Activated CD4-positive, alpha-beta T cell treated with anti-CD3 and anti-CD28 coated beads, Interleukin-2, amount 50 U/mL, for 48 hours (primary cell): ENCODE measurements at places on chromosomes 6 and 20.
A peak's percentile ranks its signal among the peaks of the same experiment; 100 is the strongest.

DNA sequence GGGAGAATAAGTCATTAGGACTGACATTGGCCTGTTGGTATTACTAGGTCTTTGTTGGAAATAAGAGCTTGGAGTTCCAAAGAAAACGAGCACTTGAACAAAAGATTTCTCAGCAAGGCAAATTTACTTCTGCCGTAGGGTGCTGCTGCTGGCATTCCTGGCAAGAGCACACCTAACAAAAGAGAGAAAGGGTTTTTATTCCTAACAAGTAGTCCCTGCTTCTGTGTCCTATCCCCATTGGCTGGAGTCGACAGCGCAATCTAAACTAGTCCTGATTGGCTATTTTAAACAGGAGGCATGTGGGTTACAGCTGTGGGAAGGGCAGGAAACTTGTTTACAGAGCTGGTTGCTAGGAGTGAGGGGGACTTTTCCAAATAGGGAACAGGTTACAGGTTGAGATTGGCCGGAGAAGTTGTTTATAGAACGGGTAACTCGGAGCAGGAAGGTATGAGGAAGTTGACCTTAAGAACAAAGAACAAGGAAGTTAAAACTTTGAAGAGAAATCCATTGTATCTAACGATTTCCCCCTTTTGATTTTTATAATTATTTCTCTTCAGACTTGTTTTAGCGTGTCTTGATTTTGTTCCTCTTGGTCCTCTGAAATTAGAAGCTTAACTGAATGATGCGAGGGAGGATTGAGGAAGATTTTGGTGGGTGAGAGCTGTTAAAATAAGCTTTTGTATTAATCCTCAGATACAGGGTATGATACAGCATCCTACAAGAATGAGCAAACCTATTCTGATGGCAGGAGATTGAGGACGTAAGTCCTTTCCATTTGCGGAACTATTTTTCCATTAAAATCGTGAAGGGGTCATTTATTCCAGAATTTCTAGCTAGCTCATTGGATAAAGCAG is 3.4 kb upstream of the ZNFX1 start:
- peak; percentile 39 for DNase-seq

DNA sequence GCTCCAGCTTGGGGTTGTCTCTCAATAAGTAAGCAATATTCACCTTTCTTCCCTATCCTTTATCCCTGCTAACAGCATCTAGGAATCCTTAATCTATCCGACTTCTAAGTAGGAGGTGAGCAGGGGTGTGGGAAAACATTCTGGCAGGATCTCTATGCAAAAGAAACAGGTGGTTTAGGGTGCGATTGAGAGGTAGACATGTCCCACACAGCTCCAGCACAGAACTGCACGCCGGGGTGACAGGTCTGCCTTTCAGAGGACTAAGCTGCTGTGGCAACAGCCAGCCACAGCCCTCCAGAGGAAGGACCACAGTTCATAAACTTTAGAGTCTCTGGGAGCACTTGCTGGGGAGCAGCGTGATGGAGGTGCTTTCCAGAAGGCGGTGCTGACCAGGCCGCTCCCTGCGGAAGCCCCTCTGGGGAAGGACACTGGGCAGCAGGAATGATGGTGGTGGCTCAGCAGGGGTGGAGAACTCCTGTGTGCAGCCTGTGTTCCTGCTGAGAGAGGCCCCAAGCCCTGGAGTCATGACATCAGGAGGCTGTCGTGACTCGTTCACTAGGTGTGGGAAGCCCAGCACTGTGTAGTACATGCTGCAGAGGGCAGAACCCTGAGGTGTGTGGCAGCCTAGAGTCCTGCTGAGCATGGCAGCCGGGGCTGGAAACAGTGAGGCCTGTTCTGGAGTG is 509.6 kb downstream of the PRKN start:
- no peak for DNase-seq

DNA sequence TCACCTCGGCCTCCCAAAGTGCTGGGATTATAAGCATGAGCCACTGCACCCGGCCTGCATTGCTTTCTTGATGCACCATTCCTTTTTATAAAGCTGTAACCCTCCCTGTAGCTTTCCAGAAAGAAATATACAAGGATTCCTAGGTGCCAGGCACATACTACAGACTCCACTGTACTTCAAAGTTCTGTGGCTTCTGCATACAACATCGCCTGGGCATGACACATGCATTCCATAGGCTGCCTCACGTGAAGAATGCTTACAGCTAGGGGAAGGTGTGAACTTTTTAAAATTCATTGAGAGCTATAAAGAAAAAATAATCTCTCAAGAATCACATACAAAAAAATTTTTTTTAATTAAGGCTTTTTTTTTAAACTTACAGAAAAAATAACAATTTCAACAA is 50.2 kb downstream of the TRAM2 start:
- no peak for DNase-seq

DNA sequence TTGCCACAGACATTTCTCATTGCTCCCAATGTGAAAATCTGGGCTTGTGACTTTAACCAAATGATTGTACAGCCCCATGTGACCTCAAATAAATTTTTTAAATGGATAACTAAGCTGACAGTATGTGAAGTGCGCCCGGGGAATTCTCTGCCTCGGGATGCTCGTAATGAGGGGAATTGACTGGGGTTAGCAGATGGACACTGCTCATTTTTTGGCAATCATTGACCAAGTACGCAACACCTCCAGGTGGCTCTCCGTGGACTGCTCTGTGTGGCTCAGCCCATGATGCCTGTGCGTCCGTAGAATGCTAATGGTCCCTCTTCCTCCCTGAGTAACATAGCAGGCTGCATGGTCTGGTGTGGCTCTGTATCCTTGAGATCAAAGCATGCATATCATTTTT is 42.4 kb downstream of the FARS2 start:
- no peak for DNase-seq

DNA sequence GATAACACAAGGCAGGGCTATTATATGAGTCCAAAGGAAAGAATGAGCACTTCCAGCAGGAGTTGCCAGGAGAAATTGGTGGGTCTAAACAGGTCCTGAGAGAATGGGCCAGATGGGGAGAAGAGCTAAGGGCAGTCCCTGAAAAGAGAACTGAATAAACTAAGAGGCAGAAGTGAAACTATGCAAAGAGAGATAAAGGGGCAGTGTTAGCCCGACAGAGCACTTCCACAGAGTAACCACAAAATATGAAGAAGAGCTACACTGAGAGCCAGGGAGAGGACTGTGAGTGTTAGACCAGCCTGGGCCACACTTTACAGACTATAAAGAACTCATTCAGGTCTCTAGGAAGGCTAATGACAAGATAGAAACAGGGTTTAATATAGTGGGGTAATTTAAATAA is 43.8 kb downstream of the RALGAPA2 start:
- DNase-seq = no peak

- no peak for DNase-seq
These were observed 9.7 kb downstream of the SNAP25 start for GRCh38 chr20:10228330-10228729.

- no peak for DNase-seq
These were observed 18.0 kb downstream of the TFEB start for GRCh38 chr6:41717392-41717736.

GRCh38 chr20:38895098-38895949 is 30.9 kb upstream of the FAM83D start:
- DNase-seq = no peak

DNA sequence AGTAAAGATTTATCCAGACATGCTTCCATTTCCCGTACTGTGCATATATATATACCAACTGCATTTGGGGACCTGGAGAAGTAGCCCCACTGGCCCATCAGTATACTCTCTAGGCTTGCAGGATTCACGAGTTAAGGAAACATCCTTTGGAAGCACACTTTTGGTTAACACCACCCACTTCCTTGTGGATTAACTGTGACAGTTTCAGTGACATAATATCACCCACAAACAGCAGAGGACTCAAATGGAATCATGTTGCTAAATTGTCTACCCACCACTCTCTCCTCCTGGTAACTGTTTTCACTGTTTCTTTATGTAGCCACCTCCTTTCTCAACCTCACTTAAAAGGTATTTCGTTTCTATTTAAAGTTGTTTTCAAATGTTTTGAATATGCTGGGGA is 55.0 kb downstream of the PROKR2 start:
- DNase-seq = no peak

DNA sequence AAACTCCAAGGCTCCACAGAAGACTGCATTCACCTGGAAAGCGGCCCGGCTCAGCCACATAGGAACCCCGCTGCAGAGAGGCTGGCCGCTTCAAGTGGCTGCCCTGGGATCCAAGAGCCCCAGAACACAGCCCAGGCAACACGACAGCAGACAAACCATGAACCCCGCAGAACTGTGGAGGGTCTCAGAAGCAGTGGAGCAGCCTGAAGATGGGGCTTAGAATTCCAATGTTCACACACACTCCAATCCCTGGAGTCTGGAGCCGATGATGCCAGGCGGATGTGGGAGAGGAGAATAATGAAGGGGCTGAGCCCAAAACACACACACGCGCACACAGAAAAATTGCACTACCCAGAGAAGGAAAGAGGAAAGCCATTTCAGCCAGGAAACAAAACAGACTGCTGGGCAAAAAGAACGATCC is 52.4 kb downstream of the NINL start:
- DNase-seq = no peak

DNA sequence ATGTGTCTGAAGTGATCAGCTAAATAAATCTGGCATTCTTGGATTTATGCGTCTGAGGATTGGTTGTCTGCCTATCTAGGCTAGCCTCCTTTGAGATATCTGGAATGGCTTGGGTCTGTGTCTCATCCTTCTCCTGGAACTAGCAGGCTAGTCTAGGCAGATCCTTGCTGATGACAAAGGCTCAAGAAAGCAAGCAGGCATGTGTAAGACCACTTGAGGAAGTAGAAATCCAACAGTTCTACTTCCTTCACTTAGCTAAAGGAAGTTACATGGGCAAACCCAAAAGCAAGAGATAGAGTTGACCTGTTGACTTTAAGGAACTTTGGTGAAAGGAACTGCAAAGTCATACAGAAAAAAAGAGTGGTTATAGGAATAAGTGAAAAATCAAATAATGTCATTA is 672.6 kb downstream of the MAFB start:
- DNase-seq = no peak

- DNase-seq = no peak
These were observed 83.8 kb upstream of the FAM184A start for GRCh38 chr6:119162134-119162775.

DNA sequence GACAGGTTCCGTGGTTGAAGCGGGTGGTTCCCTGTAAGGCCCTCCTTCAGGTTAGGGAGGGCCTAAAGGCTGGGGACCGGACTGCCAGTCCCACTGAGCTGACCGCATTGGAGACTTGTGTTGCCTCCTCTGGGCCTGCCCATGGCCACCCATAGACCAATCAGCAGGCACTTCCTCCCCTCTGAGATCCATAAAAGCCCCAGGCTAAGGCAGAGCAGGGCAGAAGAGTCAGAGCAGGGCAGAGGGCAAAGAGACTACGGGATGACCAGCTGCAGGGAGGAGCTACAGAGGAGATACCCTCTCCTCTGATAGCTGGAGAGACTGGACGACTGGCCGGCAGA is 537.4 kb downstream of the TENT5A start:
- DNase-seq = no peak

DNA sequence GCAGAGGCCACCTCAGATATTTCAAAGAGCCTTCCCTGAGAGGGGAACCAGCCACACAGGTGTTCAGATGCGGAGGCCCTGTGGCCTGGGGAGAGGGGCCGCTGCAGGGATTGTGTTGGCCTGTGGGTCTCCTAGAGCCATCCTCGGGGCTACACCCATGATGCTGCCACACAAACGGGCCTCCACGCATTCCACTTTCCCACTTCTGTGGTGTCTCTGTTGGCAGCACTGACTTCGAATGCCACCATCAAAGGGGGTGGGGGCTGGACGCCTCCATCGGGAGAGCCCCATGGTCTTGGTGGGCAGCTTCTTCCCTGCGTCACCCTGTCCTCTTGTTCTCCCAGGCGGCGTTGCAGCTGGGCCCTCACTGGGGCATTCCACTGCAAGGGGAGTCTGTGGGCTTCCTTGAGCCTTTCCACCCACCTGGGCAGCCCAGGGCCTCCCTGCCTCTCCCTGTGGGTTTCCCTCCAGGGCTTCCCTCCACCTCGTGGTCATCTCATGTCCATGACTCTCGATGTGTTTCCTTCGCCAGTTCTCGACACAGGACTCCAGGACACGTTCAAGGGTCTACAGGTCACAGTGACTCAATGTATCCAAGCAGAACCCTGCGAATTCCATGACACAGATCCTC is 145.5 kb downstream of the ERMARD start:
- DNase-seq = no peak

DNA sequence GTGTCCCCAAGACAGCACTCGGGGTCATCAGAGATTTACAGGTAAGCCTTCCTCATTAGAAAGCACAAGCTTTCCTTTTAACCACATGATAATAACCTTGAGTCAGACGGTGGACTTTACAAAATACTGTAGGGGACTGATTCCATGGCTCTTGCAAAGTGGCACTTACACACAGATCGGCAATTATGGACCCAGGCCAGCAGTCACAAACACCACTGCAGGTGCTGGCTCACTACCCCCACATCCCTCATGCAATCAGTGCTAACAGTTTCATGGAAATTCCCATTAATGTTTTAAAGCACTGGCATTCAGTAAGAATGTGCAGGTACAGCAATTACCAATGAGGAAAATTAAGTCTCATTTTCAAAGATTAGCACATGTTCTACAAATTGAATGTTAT is 516.5 kb downstream of the PRKN start:
- no peak for DNase-seq

DNA sequence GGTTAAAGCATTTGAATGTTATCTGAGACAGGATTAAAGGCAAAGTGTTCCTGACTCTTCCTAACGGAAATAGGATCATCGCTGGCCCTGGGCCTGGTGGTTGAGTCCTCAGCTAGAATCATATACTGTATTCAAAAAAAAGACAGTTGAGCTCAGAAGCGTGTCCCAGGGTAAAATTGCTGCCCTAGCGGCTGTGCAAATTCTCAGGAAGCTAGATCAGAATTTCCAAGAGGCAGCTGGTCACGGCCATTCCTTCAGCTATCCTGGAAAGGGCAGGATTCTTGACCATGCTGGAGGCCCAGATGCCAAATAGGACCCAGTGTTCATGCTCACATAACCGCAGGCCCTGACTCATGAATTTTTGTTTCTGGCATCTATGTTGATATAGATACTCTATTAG is 67.4 kb downstream of the STMND1 start:
- DNase-seq = no peak

DNA sequence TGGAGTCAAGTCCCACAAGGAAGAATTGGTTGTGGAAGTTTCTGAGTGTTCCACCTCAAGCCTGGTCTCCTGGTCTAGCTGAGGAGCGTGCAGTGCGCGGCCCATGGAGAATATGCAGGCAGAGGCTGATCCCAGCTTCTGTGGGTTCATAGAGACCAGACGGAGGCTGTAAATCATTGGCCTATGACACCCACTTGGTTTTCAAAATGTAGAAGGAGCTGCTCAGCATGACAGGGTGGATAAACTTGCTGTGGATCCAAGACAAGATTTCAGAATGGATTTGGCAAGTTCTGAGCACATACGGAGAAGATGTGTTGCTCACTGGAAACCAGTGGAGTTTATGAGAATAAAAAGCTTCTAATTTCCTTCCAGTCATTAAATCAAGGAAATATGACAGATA is 744 bp downstream of the KIF25 start:
- DNase-seq = no peak

- no peak for DNase-seq
These were observed 32.5 kb downstream of the PDE10A start for GRCh38 chr6:165630544-165630953.
